ENCODE measurements at places on chromosomes 12 and 14.

DNA sequence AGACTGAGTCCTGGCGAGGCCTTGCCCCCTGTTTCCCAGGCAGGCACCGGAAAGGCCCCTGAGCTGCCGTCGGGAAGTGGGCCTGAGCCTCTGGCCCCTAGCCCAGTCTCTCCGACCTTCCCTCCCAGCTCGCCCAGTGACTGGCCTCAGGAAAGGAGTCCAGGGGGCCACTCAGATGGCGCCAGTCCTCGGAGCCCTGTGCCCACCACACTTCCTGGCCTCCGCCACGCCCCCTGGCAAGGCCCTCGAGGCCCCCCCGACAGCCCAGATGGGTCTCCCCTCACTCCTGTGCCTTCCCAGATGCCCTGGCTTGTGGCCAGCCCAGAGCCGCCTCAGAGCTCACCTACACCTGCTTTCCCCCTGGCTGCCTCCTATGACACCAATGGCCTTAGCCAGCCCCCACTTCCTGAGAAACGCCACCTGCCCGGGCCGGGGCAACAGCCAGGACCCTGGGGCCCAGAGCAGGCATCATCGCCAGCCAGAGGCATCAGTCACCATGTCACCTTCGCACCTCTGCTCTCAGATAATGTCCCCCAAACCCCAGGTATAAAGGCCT, 10.9 kb downstream of the TNS2 start:
- no peak for DNase-seq

DNA sequence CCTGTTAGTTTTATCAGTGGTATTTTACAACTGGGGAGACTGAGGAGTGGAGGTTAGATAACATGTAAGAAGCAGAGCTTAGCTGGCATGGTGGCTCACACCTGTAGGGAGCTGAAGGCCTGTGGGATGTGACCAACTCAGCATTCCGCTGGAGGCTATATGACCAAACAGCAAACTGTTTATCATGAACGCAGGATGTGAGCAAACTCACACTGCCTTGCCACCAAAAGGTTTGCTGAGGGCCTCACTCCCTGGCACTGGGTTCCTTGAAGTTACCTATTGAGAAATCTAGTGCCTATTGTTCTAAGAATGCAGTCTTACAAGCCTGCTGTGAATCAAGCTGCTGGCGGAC, 23.4 kb downstream of the JKAMP start:
- DNase-seq, result no peak

DNA sequence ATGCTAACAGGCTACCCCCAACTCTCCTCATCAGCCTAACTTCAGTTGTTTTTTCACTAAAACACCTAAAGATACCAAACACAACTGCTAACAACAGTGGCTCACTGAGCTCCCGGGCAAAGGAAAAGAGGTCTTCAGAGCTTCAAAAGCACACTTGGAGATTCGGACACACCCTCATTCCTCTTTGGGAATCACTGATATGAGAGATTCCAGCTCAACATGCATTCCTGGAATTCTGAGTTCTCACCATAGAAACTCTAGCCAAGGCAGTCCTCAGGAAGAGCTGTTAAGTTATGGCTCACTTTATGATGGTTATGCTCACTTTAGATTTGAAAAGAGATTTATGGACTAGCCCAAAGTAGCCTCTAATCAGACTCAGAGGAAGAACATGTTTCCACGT, 40.1 kb downstream of the STXBP6 start:
- no peak for DNase-seq

- peak; percentile 94 for DNase-seq
Observed at GRCh38 chr12:30989754-30990153, 63.2 kb downstream of the TSPAN11 start.

- DNase-seq, result no peak
Observed at GRCh38 chr12:130977046-130977742, 23.5 kb downstream of the ADGRD1 start.

DNA sequence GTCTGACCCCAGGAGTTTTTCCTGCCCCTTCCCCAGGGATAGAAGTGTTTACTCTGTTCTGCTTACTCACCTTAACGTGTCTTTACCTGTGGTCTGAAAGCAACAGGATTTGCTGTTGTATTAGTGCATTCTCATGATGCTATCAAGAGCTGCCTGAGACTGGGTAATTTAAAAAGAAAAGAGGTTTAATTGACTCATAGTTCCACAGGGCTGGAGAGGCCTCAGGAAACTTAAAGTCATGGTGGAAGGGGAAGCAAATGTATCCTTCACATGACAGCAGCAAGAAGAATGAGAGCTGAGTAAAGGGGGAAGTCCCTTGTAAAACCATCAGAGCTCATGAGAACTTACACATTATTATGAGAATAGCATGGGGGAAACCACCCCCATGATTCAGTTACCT, 240.4 kb downstream of the SNAPC1 start:
- no peak for DNase-seq

DNA sequence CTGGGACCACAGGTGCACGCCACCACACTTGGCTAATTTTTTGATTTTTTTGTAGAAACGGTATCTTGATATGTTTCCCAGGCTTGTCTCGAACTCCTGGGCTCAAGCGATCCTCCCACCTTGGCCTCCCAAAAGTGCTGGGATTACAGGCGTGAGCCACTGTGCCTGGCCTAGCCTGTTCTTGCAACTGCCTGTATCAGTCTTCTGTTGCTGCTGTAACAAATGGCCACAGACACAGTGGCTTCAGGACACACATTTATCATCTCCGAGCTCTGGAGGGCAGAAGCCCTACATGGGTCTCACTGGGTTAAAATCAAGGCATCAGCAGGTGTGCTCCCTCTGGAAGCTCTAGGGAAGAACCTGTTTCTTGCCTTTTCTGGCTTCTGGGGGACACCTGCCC, 79.9 kb upstream of the NCOR2 start:
- DNase-seq, result no peak

DNA sequence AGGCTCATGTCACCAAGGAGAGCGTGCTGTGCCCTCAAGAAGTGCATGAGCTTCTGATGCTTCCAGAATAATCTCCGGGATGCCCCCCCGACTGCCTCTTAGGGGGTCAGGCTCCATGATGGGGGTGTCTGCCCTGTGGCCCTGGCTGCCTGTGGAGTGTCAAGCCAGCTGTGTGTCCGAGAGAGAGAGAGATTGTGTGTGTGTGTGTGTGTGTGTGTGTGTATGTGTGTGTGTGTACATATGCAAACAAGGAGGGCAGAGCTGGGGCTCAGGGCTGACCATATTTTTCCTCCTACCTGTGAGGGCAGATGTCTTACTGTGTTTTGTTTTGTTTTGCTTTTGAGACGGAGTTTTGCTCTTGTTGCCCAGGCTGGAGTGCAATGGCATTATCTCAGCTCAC, 5.6 kb upstream of the ALDH2 start:
- no peak for DNase-seq

GRCh38 chr12:127083008-127083949, 1183.7 kb upstream of the TMEM132C start:
- DNase-seq, result peak; percentile 85

- DNase-seq, result peak; percentile 69
Observed at GRCh38 chr12:113185180-113186032, at the start of the genes DDX54 and RITA1. TSS of gene DDX54 (minus strand) at chr12:113185478. CDS start at chr12:113185451, 27 bp downstream. TSS of gene RITA1 (plus strand) at chr12:113185721. CDS start at chr12:113186747, 1,026 bp downstream.

DNA sequence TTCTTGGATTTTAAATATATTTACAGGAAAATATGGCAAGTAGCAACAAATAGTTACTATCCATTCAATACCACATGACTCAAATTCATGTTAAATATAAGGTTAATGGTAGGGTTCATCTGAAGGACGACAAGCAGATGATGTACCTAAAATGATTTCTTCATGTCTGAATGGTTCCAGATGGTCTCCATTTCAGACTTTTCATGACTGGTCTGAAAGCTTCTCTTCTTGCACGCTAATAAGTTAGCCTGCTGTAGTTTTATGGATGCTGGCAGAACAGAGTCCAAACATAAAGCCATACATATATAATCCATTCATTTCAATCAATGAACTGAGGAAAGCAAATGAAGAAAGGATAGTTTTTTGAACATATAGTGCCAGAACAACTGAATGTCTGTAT, 257.0 kb upstream of the MGAT4C start:
- no peak for DNase-seq

DNA sequence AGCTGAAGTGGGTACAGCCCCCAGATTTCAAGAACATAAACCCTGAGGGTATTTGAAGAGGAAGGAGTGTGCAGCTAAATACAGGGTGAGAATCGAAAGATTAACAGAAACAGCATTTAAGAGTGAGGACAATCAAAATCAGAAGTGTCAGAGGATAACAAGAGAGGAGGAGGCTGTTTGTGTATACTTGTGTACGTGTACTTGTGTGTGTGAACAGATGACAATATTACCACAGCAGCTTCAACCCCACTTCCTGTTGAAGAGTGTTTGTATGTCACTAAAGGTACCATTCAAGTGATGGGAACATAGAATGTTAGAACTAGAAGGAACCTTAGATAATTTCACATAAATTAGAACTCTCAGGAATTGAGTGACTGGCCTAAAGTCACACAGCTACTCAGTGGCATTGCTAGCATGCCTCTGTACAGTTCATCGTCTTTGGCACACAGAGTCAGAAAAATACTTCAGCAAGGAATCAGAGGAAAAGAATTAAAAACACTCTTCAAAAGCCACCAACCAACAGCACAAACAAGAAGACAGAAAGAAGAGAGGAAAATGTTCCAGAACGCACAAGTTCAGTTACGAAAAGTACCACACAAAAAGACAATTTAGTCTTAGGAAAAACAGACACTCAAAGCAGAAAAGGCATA, 164.3 kb upstream of the BCL2L14 start:
- DNase-seq, result peak; percentile 23

DNA sequence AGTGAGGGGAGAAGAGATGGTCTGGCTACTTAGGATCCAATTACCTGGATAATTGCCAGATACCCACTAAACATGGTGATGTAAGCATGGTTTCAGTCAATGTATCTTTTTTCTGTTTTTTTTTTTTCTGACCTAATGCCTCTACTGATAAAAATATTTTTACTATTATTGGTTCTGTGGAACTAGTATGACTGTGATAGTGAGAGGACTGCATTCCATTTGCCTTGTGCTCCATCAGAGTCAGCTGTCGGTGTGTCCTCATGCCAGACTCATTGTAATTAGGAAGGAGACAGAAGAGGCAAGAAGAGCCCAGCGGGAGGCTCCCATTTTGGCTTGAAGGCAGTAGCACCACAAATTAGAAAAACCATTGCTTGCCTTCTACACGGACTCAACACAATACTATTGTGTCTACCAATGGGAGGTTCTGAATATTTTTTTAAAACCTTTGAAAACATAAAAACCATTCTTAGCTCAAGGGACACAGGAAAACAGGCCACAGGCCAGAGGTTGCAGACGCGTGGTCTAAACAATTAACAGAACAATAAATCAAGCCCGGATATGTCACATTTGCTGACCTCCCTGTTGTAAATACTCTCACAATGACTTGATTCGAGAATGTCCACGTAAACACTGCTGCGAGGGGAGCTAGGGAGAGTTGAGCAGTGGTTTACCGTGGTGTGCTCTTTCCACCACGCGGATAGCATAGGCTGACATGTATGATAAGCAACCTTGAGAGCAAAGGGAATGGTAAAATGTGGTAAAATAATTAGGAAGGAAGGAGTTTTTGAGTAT, 13.5 kb upstream of the DCP1B start:
- no peak for DNase-seq

- no peak for DNase-seq
Observed at GRCh38 chr14:36313898-36314297, 6.5 kb downstream of the MBIP start.

DNA sequence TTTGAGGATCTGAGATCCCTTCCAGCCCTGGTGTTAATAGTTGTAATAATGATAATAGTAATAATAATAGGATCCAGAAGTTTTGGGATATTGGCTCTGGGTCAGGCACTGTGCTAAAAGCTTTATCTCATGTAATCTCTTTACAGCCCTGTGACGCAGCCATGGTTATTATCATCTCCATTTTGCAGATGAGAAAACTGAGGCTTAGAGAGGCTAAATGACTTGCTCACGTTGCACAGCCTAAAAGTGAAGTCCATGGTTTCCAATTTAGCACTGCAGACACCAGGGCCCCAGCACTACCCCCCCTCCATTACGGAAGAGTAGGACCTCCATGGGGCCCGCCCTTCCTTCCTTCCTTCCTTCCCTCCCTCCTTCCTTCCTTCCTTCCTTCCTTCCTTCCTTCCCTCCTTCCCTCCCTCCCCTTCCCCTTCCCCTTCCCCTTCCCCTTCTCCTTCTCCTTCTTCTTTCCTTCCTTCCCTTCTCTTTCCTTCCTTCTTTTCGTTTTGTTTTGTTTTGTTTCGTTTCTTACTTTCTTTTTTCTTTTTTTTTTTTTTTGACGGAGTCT, 14.9 kb upstream of the COX6A1 start:
- no peak for DNase-seq

- no peak for DNase-seq
Observed at GRCh38 chr12:119808441-119808840, 68.7 kb downstream of the CIT start.

DNA sequence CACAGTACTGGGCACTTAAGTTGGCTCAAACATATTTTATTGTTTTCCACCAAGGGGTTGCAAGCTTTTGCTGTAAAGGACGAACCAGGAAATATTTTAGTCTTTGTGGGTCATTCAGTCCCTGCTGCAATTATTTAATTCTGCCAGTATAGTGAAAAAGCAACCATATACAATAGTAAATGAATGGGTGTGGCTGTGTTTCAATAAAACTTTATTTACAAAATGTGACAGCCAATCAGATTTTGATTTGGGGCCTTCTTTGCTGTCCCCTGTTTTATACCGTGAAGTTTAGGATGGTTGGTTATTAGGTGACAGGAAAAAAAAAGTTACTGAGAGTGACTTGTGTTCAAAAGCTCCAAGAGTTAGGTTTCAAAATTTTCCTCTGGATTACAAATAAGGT, 956.4 kb downstream of the AACS start:
- no peak for DNase-seq

DNA sequence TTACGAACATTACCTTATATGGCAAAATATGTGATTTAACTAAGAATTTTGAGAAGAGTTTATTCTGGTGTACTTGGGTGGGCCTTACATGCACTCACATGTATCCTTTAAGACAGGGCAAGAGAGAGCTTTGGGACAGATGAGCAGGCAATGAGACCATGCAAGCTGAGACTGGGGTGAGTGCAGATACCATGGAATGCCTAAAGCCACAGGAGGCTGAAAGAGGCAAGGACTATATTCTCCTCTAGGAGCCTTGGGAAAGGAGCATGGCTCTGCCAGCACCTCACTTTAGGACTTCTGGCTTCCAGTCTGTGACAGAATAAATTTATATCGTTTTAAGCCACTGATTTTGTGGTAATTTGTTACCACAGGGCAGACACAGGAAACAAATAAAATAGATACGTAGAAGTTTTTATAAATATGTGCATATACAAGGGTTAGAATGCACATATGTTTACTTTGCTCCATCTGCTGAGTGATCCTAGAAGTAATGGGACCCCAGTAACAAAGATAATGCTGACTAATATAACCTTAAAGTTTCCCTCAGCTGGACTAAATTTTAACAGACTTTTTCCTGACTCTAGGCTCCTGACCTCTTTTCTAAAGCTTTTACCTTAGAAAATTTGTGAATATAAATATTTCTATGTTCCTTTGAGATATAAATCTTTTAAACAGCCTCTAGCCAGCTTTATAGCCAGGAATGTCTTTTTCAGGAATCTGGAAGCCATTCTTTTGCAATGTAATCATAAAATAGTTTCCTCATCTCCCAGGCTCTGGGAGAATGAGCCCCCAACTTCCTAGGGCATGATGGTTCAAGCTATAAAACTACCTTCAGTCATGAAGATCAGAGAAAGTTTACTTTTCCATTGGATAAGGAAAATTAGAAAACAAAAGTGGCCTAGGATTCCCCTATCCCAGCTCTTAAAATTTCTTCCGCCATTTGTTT, 216.8 kb downstream of the PPFIA2 start:
- DNase-seq, result no peak

- no peak for DNase-seq
Observed at GRCh38 chr12:29208936-29209701, 60.0 kb downstream of the FAR2 start.

GRCh38 chr14:73800970-73801515, 50.6 kb upstream of the PTGR2 start:
- no peak for DNase-seq

Measured in MM.1S (cell line).